ENCODE measurements at places on chromosomes 16 and 17. TPM values are rescaled to one million over a fixed set of nuclear protein-coding genes. Genes with fewer than 3 reads are reported as not detected.

PERCC1 gene
- total RNA-seq, result not detected

GRCh38 chr17:27573971-27574525, 56.9 kb upstream of the LGALS9 start:
- H3K36me3 ChIP-seq, result no peaks in the 10 kb centered on the region
- no peaks in the 10 kb centered on the region for H3K27me3 ChIP-seq
- peaks cover 84% of the 10 kb centered on the region for H3K4me1 ChIP-seq
- no peak overlapping the region for H3K27ac ChIP-seq
- no peak for DNase-seq
- H3K4me3 ChIP-seq, result no peak overlapping the region

GNAO1 gene
- total RNA-seq, result 3.5 TPM

ACAP1 gene
- total RNA-seq, result 118 TPM

- no peaks in the 10 kb centered on the region for H3K36me3 ChIP-seq
- H3K4me1 ChIP-seq, result peaks cover 10% of the 10 kb centered on the region
- H3K27me3 ChIP-seq, result no peaks in the 10 kb centered on the region
- H3K4me3 ChIP-seq, result peak overlapping the region; percentile 86
Measured at GRCh38 chr17:28812748-28813377, 29.7 kb downstream of the FAM222B start.

- no peak overlapping the region for H3K4me3 ChIP-seq
- H3K36me3 ChIP-seq, result no peaks in the 10 kb centered on the region
- no peak overlapping the region for H3K27ac ChIP-seq
- H3K27me3 ChIP-seq, result no peaks in the 10 kb centered on the region
- peak; percentile 46 for DNase-seq
Measured at GRCh38 chr16:3908951-3909437, 28.5 kb upstream of the CREBBP start.

- H3K27me3 ChIP-seq, result no peaks in the 10 kb centered on the region
- H3K27ac ChIP-seq, result peak overlapping the region; percentile 91
- peaks cover 33% of the 10 kb centered on the region for H3K4me1 ChIP-seq
Measured at GRCh38 chr17:77089124-77089490, 51.7 kb upstream of the SEC14L1 start.

DNAI2 gene
- total RNA-seq, result not detected

ASPHD1 gene
- 0.66 TPM for total RNA-seq

USP10 gene
- 77.9 TPM for total RNA-seq

- H3K36me3 ChIP-seq, result no peaks in the 10 kb centered on the region
- peak overlapping the region; percentile 55 for H3K4me3 ChIP-seq
- H3K4me1 ChIP-seq, result peaks cover 31% of the 10 kb centered on the region
- DNase-seq, result no peak
- no peak overlapping the region for H3K27ac ChIP-seq
Measured at GRCh38 chr16:50244504-50245416, 21.6 kb upstream of the ADCY7 start.

DNA sequence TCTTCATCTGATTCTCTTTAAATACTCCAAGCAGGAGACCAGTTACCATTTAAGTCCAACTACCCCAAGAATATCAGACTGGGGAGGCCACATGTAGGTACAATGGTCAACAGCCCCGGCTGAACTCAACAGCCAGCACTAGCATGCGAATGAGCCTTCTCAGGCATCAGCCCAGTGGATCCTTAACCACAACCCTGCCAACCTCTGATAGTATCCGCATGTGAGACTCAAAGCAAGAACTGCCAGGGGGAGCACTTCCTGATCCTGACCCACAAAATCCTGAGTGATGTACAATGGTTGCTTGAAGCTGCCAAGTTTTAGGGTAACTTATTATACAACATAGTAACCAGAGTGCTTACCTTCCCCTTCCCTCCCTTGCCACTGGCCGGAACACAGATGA, 4.0 kb downstream of the PYY start:
- no peaks in the 10 kb centered on the region for H3K36me3 ChIP-seq
- no peak for DNase-seq
- no peak overlapping the region for H3K4me3 ChIP-seq
- H3K27ac ChIP-seq, result no peak overlapping the region

GRCh38 chr16:2712546-2712945, 7.5 kb downstream of the PRSS27 start:
- H3K36me3 ChIP-seq, result peaks cover 29% of the 10 kb centered on the region
- peak; percentile 62 for DNase-seq
- H3K27ac ChIP-seq, result no peak overlapping the region
- H3K4me3 ChIP-seq, result no peak overlapping the region

CHD9NB gene
- not detected for total RNA-seq

DNA sequence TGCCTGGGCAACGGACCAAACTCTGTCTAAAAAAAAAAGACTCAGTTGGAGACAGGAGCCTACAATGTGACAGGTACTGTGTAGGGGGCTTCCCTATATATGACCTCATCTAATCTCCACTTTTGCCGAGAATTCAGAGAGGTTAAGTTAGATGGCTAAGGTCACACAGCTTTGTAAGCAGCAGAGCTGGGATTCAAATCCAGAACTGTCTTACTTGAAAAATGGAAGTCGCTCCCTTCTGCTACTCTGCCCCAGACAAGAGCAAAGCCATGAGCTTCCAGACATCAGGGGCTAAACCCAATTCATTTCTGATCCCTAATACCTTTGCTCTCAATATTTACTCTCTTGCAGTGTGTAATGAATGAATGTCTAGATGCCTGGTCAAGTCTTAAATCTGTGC, 41.5 kb upstream of the ABCC12 start:
- no peak overlapping the region for H3K27ac ChIP-seq
- no peaks in the 10 kb centered on the region for H3K4me1 ChIP-seq
- no peaks in the 10 kb centered on the region for H3K36me3 ChIP-seq

NAGLU gene
- 57.6 TPM for total RNA-seq

DNA sequence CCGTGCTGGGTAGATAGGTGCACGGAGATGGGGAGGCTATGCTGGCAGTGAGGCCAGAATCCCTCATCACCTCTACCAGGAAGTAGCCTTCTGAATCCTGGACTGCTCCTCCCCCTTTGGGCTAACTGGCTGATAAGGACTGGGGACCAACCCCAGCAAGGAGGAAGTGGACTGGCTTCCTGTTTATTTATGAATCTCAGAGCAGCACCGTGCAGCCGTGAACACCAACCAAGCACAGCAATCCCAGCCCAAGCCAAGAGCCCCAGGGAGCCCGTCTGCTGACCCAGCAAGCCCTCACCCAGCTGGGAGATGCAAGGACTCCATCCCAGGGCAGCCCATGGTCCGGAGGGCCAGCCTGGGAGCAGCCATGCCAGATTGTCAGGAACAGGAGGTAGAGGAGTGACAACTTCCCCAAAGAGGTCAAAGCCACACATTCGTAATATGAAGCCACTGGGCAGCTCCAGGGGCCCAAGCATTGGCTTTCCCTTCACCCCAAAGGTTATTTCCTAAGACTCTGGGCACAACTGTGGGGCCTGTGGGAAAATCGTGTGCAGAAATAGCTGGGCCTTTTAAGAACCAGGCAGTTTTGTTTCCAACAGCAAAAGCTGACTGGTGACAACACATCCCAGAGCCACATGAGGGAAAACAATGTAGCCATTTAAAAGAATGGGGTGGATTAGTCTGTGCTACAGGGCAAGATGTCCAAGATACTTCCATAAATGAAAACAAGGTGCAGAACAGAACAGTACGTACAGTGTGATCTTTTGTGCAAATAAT, 23.9 kb downstream of the PHB1 start:
- H3K4me1 ChIP-seq, result peaks cover 69% of the 10 kb centered on the region
- no peak overlapping the region for H3K4me3 ChIP-seq
- no peaks in the 10 kb centered on the region for H3K27me3 ChIP-seq
- peak; percentile 86 for DNase-seq
- H3K36me3 ChIP-seq, result no peaks in the 10 kb centered on the region

DNA sequence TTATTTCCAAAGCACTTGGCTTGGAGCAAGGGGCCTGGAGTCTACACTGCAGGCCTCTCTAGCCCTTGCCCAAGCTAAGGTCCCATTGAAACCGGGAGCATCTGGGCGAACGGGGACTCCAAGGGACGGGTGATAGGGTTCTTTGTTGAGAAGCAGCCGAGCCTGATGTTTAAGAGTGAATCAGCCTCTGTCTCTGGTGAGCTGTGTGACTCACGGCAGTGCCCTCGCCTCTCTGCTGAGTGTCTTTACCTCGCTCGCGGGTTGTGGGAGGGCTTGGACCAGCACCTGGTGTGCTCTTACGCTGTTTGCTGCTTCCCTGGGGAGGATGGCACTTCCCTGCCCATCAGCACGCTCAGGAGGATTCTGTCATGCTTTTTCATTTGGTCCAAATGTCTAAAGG, 1.3 kb downstream of the HGS start:
- H3K4me1 ChIP-seq, result peaks cover 49% of the 10 kb centered on the region
- DNase-seq, result no peak
- no peak overlapping the region for H3K27ac ChIP-seq

DNA sequence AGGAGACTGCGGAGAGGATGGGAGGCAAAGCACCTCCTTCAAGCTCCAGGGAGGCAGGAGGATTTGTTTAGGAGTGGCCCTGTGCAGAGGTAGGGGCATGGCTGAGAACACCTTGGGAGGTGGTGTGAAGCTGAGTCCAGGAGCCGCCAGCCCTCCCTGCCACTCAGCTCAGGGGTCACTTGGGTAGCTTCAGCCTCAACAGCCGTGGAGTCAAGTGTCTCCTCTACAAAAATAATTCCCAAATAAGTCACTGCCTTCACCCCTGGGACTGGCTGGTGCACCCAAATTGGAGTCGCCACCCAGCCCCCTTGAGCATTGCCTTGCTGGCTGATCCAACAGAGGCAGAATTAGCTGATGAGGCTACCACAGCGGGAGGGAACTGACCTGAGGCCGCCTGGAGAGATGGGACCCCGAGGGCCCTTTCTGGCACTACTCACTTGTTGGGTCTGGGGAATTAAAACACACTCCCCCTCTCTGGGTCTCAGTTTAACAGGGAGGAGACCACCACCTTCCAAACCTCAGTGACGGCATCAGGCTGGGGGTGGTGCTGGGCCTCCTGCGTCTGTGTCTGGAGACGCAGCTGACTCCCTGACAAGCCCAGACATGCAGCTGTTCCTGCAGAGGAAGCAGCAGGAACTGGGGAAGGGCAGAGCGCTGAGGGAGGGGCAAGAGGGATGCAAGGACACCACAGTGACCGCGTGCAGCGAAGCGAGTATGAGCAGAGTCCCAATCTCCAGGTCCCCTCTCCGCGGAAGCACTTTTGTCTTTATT, 87.9 kb upstream of the TOB1 start:
- no peak overlapping the region for H3K27ac ChIP-seq
- H3K4me1 ChIP-seq, result peaks cover 67% of the 10 kb centered on the region
- DNase-seq, result no peak
- H3K4me3 ChIP-seq, result no peak overlapping the region
- no peaks in the 10 kb centered on the region for H3K36me3 ChIP-seq

NPIPA5 gene
- 8.4 TPM for total RNA-seq

DNA sequence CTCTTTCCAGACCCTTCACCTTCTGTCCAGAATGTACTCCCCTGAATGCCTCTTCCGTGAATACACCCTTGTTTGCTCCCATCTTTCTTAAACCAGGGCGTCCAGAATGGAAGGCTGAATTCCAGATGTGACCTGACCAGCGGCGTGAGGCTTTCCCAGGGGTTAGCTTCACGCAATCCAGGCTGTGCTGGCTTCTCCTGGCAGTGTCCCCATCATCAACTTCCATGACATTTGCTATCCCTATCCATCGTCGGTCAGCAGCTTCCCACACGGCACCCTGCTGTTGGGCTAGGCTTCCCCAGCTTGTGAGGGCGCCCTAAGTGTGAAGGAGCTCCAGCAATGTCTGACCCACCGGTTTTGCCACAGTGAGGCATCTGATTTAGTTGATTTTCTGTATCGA, 339.8 kb upstream of the TNRC6C start:
- peak; percentile 25 for DNase-seq
- no peaks in the 10 kb centered on the region for H3K27me3 ChIP-seq
- no peaks in the 10 kb centered on the region for H3K36me3 ChIP-seq

- H3K4me1 ChIP-seq, result peaks cover 97% of the 10 kb centered on the region
- no peak for DNase-seq
- H3K27me3 ChIP-seq, result no peaks in the 10 kb centered on the region
- no peak overlapping the region for H3K4me3 ChIP-seq
- H3K36me3 ChIP-seq, result no peaks in the 10 kb centered on the region
Measured at GRCh38 chr16:67490335-67491096, 7.2 kb upstream of the AGRP start.
